Astrocyte (in vitro differentiated cells and primary cell): ENCODE measurements at places on chromosomes 4 and X. TPM values are rescaled to one million over a fixed set of nuclear protein-coding genes. Genes with fewer than 3 reads are reported as not detected.
A peak's percentile ranks its signal among the peaks of the same experiment; 100 is the strongest.

GRCh38 chr4:147822128-147822527 is 90.2 kb downstream of the ARHGAP10 start:
- DNase-seq, result peak; percentile 65

DNA sequence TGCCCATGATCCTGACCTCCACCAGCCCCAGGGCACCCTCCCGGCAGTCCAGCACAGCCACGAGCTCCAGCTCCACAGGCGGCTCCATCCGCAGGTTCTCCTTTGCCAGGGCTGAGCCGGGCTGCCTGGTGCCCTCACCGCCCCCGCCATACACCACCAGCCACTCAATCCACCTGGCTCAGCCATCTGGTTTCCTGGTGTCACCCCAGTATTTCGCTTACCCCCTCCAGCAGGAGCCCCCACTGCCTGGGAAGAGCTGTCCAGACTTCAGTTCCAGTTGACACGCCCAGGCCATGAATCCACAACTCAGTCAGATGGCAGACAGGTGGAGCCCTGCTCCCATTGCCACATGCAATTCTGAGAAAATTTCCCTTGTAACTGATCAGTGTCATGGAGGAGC is 3.9 kb downstream of the SHISA3 start:
- no peak for DNase-seq

DNA sequence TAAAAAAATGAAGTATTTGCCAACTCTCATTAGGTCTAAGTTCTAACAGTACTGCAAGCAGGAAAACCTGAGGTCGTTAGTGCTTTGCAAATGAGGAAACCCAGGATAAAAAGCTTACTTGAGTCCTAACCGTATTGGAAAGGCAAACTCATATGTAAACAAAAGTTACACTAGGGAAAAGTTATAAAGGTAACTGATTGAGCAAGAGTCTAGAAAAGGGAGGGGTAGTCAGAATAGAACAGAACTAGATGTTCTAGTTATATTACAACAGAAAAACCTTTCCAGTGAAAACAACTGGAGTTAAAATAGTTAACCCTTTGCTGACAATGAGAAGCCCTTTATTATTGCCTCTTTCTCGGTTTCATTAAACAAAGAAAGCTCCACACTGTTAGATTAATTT is 66.4 kb upstream of the MAOA start:
- DNase-seq, result no peak

DNA sequence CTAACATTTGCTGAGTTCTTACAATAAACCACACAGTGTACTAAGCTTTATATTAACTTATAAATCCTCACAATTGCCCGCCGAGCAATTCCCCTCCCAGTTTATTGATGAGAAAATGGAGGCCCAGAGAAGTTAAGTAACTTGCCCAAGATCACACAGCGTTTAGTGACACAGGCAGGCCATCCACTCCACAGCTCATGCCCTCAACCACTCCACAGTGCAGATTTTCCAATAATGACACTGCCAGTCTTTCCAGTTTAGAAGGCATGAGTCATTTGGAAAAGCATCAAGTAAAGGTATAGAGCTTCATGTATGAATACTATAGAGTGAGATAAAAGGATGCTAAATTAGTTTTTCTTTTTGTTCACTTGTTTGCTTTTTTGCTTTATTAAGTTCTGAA is 208.5 kb downstream of the CAMK2D start:
- no peak for DNase-seq

GRCh38 chrX:15745179-15745578 is 7.1 kb downstream of the CA5B start:
- no peak for DNase-seq

DNA sequence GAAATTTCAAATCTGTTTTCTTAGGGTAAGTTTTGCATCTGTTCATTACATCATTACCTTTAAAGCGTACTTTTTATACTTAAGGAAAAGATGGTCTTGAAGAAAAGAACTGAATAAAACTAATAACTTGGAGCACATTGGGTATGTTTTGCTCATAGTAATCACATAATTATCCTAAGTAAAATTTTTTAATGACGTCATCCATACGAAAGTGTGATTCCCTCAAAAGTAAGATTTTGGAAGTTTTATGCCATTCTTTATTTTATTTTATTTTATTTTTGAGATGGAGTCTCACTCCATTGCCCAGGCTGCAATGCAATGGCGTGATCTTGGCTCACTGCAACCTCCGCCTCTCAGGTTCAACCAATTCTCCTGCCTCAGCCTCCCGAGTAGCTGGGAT is 1516.6 kb upstream of the TENM3 start:
- DNase-seq, result no peak

GRCh38 chrX:109997786-109998452 is 5.0 kb upstream of the TMEM164 start:
- no peak for DNase-seq

Gene REPS2
- 1.2 and 1.3 TPM in 2 replicates for total RNA-seq

Gene ZFYVE28
- total RNA-seq, result 0.31 and 0.68 TPM in 2 replicates

Gene PNCK
- total RNA-seq, result 0.65 and 1.1 TPM in 2 replicates

Gene SLC6A8
- total RNA-seq, result 52.6 and 57.9 TPM in 2 replicates
